ENCODE measurements at places on chromosomes 5 and 9.

- DNase-seq, result no peak
Observed at GRCh38 chr5:132773114-132773513, 3.9 kb downstream of the SEPTIN8 start.

GRCh38 chr5:52789851-52790250 lies 2.1 kb downstream of the ITGA1 start:
- DNase-seq, result no peak

DNA sequence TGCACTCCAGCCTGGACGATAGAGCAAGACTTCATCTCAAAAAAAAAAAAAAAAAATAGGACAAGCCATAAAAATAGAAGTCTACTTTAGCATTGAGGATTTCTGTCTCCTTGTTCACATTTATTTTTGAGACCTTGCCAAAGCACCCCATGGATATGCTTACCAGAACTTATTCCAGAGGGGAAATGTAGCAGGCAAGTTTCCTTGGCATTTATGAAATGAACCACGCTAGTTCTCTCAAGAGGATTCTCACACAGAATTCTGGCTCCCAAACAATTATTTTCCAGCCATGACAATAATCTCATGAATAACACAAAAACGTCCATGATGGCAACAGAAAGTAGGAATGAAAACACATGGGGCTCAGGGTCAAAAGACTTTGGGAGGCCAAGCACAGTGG lies 23.4 kb upstream of the GPX8 start:
- DNase-seq, result no peak

DNA sequence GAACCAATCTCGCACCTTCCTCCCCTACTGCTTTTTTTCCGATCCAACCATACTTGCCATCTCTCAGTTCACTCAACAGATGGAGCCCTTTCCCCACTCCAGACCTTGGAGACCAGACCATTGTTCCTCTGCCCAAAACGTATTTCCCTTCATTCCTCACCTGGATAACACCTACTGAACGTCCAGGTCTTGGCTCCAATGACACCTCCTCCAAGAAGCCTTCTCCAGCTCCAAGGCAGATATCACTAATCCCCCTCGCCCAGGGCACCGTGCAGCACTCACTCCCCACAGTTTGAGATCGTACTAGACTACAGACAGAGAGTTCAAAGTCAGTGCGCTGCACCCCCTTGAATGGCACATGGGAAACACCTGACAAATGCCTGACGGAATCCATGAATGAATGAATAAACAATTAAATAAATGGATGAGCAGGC lies 47.1 kb upstream of the AKNA start:
- DNase-seq, result peak; percentile 26

GRCh38 chr9:5622016-5622415 lies 6.9 kb upstream of the RIC1 start:
- DNase-seq, result no peak

DNA sequence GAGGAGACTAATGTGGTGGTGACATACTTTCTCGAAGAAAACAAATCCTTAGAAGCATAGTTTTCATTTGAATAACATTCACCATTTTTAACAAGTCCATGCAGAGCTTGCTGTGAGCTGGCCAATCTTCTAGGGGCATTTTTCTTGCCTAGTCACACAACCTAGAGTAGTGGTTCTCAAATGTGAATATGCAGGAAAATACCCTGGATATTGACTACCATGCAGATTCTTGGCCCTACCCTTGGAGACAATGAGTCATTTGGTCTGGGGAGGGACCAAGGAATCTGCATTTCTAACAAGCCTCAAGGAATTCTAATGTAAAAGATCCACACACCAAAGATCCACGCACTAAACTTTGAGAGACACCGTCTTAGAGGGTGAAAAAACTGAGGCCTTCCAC lies 23.5 kb downstream of the GDNF start:
- no peak for DNase-seq

- DNase-seq, result peak; percentile 50
Observed at GRCh38 chr9:133103183-133103986, 17.7 kb downstream of the RALGDS start.

DNA sequence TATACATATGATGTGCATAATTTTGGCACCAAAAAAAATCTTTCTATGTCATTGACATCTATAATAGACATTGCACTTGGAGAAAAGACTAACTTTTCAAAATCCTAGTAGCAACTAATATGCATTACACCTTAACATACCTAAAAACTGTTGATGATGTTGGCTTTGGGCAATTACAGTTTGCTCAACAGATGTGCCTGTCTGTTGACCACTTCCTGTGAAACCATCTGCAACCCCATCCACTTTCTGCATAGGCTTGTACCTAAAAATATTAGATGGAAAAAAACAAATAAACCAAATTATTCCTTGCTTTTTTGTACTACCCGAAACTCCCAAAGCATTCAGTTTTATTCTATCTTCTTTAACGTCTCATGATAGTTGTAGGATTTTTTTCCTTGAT lies 248.6 kb downstream of the RFX3 start:
- no peak for DNase-seq

- DNase-seq, result peak; percentile 70
Observed at GRCh38 chr9:98248737-98249474, 6.5 kb downstream of the TBC1D2 start.

GRCh38 chr5:76082772-76083554 lies at the start of gene SV2C:
Gene SV2C, plus strand, starts transcription at chr5:76083383. Its CDS starts 48,368 bp downstream, at chr5:76131751.
- no peak for DNase-seq

- peak; percentile 22 for DNase-seq
Observed at GRCh38 chr5:5497152-5497788, 74.8 kb downstream of the ICE1 start.

DNA sequence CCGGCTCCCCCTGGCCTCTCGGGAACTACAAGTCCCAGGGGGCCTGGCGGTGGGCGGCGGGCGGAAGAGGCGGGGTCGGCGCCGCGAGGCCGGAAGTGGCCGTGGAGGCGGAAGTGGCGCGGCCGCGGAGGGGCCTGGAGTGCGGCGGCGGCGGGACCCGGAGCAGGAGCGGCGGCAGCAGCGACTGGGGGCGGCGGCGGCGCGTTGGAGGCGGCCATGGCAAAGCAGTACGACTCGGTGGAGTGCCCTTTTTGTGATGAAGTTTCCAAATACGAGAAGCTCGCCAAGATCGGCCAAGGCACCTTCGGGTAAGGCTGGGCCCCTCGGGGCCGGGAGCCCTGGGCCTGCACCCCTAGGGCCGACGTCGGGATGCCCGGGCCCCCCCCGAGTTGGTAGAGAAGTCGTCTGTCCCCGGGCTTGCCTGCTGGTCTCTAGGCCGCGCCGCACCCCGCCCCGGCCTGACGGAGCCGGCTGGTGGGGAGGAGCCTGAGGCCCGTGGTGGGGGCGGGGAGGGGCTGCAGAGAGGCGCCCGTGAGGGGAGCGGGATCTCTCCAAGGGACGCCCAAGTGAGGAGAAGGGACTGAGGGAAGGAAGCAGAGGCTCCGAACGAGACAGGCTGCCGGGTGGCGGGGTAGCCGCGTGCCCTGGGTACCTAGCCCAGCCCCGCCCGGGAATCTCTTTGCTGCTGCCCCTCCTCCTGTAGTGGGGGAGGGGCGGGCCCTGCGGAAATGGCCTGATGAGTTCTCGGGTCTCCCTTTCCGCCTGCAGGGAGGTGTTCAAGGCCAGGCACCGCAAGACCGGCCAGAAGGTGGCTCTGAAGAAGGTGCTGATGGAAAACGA lies at the start of gene CDK9:
Gene CDK9 (plus strand): TSS at position 102 of the 840 bp plus-strand sequence. CDS start 115 bp downstream, at position 217.
- DNase-seq, result peak; percentile 94

DNA sequence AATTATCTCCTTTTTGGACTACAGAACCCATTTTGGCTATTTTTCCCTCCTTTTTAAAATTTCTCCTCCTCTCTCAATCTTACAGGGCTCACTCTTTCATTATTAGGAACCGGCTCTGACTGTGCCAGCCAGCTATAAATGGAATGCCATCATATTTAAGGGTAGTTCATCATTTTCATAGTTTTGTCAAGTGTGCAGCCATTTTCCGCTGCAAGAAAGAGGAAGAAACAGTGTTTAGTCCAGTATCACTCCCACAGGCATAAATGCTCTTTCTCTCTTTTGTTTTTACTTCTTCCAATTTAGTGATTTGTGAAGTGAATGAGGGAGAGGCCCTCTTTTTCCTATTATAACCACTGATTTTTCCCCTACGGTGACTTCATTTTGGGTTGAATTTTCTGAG lies 290.0 kb downstream of the NR3C1 start:
- no peak for DNase-seq

- DNase-seq, result no peak
Observed at GRCh38 chr9:77731930-77732329, 83.8 kb upstream of the GNA14 start.

DNA sequence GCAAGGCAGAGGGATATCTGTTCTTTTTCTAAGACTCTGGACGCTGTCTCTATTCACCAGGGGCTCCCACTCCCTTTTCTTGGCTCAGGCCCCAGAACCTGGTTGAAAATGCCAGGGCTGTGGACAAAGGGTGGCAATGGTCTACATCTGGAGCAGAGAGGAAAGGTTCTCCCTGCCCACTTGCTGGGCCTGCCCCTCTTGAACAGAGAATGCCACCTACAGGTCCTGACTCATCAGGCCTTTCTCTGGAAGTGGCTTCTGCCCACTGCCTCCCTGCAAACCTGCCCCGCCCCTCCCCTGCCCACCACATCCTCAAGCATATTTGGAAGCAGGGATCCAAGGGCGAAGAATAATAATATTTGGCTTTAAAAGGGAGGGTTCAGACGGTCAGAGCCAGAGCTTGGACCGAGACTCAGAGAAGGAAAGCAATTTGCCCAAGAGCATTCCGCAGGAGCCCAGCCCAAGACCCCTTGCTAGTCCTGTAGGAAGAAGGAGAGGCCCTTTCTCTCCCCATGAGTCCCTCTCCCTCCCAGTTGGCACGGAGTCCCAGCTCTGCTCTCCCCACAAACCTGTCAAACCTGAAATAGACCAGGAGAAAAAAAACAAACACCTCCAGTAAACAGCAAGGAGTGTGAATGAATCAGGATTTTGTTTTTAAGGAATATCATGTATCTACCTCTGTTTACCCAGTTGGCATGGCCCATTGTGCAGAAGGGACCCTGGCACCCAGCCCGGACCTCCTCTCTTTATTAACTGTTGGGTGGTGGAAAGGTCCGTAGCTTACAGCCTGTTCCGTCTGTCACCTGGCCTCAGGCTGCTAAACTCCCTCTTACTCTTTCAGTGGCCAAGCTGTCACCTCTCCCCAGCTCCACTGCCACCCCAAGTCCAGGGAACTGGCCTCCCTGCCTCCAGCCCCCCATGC lies 37.7 kb upstream of the STXBP1 start:
- no peak for DNase-seq

- DNase-seq, result no peak
Observed at GRCh38 chr9:98547606-98548005, 161.1 kb downstream of the GABBR2 start.

DNA sequence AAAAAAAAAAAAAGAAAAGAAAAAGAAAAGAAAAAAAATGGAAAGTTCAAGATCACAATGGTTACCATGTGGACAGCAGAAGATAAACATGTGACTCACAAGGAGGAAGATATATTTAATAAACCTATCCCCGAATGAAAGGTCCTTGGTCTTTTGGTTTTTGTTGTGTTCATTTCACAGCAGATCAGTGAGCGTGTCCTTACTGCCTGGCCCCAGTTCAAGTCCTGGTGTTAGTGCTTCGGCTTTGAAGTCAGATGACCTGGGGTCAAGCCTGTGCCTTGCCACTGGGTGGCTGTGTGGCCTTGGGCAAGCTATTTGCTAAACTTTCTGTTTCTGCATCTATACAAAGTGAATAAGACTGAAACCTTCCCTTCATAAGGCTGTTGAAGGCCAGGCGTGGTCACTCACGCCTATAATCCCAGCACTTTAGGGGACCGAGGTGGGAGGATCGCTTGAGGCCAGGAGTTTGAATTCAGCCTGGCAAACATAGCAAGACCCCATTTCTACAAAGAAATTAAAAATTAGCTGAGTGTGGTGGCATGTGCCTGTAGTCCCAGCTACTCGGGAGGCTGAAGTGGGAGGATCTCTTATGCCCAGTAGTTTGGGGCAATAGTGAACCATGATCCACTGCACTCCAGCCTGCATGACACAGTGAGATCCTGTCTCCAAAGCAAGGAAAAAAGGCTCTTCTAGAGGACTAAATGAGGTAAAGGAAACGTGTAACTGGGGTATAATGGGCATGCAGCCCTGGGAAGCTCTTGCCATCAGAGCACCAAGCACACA lies 94.5 kb upstream of the SPATA31D4 start:
- no peak for DNase-seq

- peak; percentile 4 for DNase-seq
Observed at GRCh38 chr9:84371737-84372136, 31.2 kb upstream of the SLC28A3 start.

DNA sequence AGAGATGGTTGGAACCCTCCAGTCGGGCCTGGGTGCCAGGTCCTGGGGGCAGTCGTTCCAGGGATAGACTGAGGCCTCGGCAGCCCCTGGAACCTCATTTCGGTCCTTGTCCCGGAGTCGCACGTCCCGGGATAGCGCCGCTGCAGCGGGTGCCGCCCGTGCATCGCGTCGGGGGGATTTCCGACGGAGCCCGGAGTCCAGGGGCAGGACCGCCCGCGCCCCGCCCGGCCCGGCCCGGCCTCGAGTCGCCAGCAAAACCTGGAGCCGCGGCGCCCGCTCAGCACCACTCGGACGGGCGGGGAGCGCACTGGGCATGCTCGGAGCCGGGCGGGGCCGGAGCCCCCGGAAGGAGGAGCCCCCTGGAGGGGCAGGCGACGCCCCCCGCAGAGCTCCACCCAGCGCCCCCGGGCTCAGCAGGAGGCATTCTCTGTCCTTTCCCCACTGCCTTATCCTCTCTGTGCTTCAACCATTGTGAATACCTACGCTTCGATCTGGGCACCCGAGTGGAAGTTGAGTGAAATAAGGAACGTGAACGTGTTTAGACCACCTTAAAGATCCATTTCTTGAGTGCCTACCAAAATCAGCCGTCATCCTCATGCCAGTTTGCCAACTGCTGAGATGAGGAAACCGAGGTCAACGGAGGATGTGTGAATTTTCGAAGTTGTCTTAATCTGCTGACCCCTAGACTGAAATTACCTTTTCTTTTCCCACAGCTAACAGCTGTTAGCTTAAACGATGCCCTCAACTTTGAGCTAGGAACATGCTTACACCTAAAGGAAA lies 1.7 kb upstream of the PTPN3 start:
- no peak for DNase-seq

GRCh38 chr5:126680191-126680817 lies 79.6 kb downstream of the PHAX start:
- DNase-seq, result no peak

- DNase-seq, result no peak
Observed at GRCh38 chr5:65722575-65723403, 784 bp downstream of the NLN start.

Data from CD4-positive, alpha-beta T cell treated with Interleukin-1 beta for 1 hour (primary cell).